Stimulated activated CD4-positive, alpha-beta T cell treated with anti-CD3 and anti-CD28 coated beads, TNF-alpha, amount 100 ng/mL, for 48 hours (primary cell): ENCODE measurements at places on chromosomes 2 and 18.

- DNase-seq, result no peak
Measured at GRCh38 chr2:213848631-213849030, 562.2 kb upstream of the VWC2L start.

DNA sequence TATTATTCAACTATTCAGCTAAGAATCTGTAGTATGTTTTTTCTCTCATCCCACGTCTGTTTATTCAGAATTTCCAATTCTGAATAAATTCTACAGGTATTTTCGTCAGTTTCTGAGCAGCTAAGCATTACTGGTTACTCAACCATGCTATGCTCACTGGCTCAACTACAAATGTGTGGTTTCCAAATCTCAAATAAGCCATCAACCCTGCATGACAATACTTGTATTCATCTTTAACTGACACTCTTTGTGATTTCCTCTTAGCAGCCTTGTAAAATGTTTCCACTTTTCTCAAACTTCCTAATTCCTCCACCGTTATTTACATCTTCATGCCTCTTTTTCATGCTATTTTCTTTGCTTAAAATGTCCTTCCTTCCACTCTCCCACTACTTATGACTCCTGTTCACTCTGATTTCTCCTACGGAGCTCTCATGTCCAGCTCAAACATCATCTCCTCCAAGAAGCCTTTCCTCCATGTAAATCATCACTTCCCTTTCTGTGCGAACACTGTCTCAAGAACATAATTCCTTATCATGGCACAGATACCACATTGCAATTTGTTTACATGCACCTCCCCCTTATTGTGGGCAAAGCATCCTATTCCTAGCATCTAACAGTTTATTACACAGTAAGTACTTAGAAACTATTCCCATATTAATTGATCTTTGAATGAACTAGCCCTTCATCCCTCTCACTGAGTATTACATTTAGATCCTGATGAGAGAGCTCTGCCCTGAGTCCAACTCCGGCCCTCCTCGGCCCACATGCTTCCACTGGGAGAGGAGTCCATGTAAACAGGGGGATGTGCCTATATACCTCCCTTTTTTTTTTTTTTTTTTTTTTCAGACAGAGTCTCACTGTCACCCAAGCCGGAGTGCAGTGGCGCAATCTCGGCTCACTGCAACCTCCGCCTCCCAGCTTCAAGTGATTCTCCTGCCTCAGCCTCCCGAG, 10.5 kb downstream of the CCDC88A start:
- DNase-seq, result no peak

- DNase-seq, result no peak
Measured at GRCh38 chr2:238100821-238101771, 956 bp downstream of the ESPNL start.

- no peak for DNase-seq
Measured at GRCh38 chr18:38790303-38790702, 1224.7 kb upstream of the CELF4 start.

DNA sequence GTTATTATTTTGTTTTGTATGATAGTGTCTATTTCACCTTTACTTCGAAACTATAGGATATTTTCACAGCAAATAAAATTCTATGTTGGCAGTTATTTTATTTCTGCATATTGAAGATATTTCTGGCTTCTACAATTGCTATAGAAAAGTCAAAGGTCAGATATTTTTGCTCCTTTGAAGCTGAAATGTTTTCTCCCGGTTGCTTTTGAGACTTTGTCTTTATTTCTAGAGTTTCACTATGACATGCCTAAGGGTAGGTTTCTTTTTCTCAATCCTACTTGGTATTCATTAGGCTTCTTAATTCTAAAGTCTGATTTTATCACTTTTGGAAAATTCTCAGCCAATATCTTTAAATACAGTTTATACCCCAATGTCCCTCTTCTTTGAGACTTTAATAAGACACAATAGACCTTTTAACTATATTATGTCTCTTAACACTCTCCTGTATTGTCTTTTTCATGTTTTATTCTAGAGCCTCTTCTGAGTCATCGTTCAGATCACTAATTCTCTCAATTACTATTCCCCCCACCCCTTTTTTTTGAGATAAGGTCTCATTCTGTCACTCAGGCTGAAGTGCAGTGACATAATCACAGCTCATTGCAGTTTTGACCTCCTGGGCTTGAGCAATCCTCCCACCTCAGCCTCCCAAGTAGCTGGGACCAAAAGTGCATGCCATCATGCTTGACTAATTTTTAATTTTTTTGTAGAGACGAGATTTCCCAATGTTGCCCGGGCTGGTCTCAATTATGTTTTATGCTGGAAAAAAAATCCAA, 50.5 kb downstream of the USP37 start:
- DNase-seq, result no peak

- DNase-seq, result no peak
Measured at GRCh38 chr18:72233106-72233505, 311.0 kb downstream of the CBLN2 start.

DNA sequence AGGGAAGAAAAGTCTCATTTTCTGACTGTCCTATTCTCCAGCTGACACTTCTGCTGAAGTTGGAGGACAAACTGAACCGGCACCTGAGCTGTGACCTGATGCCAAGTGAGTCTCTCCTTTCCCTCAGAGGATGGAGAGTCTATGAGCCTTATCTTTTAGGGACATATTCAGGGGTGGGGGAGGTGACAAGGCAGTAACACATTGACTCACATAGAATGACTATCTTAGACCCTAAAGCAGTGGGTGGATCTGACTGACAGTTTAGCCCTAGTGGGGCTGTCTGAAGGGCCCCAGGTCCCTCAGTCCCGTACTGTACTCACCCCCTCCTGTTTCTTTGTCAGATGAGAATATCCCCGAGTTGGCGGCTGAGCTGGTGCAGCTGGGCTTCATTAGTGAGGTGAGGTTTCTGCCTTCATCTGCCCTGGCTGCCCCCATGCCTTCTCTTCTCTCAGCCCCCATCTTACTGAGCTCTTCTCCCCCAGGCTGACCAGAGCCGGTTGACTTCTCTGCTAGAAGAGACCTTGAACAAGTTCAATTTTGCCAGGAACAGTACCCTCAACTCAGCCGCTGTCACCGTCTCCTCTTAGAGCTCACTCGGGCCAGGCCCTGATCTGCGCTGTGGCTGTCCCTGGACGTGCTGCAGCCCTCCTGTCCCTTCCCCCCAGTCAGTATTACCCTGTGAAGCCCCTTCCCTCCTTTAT, 805 bp upstream of the KRTCAP3 start:
- DNase-seq, result no peak

- DNase-seq, result no peak
Measured at GRCh38 chr2:71603311-71603811, 150.0 kb downstream of the DYSF start.

GRCh38 chr2:202609381-202610145, 25.2 kb upstream of the FAM117B start:
- no peak for DNase-seq

- no peak for DNase-seq
Measured at GRCh38 chr2:104848526-104848925, 5.4 kb upstream of the POU3F3 start.

GRCh38 chr2:53455094-53455493, 312.5 kb upstream of the CHAC2 start:
- DNase-seq, result no peak

DNA sequence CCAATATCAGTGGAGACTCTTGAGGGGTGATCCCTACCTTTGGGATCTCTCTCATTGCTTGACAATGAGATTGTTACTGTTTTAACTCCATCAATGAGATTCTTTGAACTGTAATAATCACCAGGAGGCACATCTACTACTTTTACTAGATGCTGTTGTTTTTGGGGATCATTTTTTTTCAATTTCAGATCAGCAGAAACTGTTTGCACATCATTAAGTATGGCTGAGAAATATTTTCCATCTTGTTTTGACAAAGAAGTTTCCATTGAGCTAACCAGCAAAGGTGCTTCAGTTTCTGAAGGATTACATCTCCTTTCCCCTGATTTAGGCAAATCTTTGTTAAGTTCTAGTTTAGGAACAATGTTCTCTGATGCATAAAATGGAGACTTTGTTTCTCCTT, 54.8 kb upstream of the SLC4A10 start:
- no peak for DNase-seq
